Kasumi-1 (cell line): ENCODE measurements at places on chromosomes 2 and 18.

DNA sequence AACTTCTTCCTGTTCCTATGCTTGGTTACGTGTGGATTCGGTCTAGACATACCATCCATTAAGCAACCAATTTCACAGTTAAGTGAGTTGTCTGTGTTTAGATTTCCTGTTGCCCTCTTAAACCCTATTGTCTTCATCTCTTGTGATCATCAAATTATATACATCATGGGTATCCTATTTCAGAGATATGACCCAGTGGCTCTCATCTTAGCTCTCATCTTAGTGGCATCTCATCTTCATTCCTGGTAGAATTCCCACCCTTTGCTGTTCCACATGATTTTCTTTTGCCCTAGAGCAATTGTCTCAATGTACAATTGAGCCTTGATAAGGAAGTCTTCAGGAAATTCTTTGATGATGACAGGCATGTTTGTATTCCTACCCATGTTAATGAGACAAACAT lies 29.4 kb upstream of the FN1 start:
- no peak for DNase-seq

GRCh38 chr18:25141886-25142285 lies 210.1 kb downstream of the ZNF521 start:
- no peak for DNase-seq

DNA sequence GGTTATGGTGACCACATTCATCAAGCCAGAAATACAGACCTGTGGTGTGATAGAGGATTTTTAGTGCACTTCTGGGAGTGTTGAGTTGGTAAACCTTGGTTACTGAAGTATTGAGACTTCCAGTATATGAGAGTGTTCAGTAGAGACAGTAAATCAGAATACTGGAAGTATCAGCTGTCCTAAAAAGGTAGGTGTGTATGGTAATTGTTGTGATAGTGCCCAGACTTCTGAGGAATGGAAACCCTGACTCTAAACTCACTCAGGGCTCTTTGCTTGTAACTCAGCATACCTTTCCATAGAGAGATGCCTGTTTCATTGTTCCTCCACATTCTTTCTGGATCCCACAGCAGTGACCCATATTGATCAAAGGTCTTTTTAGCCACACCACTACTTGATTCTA lies 217.1 kb downstream of the SETBP1 start:
- no peak for DNase-seq

DNA sequence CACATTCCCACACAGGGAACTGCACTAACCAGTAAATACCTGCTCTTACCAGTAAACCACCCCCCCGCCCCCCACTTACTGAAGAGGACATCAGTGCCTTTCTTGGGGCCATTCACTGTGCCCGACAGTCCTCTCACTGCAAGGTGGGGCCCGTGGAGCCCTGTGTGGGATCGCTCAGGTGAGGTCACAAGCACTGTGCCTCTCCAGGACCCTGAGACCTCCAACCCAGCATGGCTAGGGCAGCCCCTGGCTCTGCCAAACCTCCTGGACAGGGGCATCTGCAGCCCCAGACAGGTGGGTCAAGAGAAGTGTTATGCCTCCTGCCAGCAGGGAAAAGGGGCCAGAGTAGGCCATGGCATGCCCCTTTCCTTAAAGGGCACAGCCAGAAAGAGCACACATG lies 6.7 kb upstream of the NEURL3 start:
- DNase-seq: no peak

GRCh38 chr2:74573747-74574562 lies 19.4 kb downstream of the DOK1 start:
- peak; percentile 98 for DNase-seq

DNA sequence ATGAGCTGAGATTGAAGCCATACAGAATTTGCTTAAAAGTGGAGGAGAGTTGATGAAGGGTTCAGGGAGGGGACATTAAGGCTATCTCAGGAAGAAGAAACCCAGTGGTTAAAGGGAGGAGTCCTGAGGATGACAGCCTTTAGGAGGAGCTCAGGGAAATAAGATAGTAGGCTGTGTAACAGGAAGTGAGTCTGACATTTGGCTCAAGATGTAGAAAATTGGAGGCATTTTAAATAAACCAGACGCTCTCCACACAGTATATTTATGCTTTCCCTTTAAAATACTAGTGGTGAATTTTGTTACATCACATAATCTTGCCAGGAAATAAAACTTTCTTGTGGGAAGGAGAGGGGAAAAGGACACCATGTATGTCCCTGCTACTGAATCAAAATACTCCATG lies 11.6 kb downstream of the KCNH7 start:
- DNase-seq: no peak

DNA sequence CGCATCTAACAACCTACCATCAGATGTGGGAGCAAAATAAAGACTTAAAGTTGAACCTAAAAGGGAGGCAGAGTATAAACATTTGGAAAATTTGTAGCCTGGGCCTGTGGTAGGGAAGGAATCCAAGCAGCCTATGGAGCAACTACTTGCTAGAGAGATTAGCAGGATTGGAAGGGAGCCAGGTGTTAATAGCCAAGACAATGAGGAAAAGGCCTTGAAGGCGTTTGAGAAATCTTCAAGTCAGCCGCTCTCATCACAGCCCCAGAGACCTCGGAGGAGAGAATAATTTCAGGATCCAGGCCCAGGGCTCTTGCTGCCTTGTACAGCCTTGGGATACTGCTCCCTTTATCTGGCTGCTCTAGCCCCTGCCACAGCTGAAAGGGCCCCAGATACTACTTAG lies 219.7 kb downstream of the THSD7B start:
- no peak for DNase-seq

DNA sequence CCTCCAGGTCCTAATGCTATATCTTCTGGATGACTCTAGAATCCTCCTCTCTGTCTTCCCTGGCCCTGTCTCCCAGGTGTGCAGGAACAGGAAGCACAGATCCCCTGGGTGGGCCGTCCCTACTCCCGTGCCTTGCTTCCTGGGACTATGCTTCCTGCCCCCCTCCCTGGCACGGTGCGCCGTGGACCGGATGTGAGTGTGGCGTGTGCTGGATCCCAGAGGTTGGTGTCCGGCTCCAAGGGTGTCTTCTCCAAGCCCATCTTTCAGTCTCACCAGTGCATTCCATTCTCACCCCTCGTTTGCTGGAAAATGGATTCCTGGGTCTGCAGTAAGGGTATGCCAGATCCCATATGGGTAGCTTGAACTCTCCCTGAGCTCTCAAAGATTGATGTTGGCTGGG lies 144.4 kb upstream of the TWIST2 start:
- DNase-seq: no peak

DNA sequence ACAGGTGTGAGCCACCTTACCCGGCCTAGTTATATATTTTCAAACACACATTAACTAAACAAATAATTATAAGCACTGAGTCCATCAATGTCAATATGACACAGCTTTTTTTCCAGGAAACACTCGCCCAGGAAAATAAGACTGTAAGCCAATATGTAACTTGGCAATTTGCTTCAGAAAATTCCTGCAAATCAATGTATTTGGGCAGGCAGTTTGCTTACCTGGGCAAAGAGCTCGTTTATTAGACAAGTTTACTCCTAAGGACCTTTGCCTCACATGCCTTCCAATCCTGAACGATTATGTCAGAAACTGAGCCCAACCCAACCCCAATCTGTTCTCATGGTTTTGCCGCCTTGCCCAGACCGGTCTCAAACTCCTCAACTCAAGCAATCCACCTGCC lies 34.7 kb upstream of the NDUFV2 start:
- no peak for DNase-seq
